ENCODE measurements at places on chromosomes 4 and X.

GRCh38 chrX:1449823-1450149 lies 2.9 kb downstream of the ASMTL start:
- DNase-seq = no peak

DNA sequence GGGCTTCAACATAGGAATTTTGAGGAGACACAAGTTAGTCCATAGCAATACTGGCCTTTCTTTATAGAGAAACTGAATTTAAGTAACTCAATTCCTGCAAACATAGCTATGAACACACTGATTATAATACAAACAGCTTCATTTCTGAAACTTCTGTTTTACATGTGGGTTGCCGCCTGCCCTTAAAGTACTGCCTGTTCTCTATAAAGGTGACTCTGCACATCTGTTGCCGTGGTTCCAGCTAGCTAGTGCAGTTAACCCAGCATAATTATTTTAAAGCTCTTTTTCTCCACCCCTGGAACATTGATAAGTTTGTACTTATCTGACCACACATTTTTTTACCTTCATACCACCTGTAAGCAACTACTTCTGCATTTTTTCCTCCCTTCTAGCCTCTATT lies 177.6 kb downstream of the NWD2 start:
- no peak for DNase-seq

GRCh38 chr4:48315728-48316630 lies 25.4 kb upstream of the SLAIN2 start:
- DNase-seq = no peak

GRCh38 chrX:38312436-38312835 lies 14.9 kb downstream of the RPGR start:
- no peak for DNase-seq

DNA sequence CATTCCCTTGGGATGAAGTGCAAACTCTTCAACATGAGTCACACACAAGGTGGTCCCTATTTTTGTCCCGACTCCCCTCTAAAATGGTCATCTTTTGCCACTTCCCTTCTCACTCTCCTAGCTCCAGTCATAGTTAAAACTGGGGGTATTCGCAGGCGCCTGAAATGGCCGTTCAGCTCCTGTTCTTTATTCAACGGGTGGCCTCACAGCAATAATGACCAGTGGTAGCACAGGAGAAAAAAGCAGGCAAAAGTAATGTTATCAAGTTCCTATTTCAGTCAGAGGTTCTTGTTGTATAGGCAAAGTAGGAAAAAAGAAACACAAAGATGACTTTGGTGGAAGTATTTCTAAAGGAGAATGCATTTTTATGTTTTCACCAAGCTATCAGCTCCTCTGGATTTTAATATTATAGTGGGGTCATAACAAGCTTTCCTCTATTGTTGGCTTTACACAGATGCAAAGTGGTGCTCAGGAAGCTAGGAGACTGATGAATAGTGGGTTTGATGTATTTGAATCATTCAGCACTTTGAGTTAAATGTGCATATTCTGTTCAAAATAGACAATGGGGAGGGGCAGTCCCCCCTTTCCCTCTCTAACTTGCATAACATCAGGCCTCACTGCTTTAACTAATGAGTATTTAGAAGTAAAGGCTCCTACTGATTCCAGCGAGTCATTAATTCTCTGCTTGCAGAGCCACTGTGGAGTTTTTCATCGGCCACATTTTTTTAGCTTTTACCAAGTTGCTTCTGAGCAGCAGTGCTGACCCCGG lies 171.2 kb upstream of the NDP start:
- DNase-seq = no peak

DNA sequence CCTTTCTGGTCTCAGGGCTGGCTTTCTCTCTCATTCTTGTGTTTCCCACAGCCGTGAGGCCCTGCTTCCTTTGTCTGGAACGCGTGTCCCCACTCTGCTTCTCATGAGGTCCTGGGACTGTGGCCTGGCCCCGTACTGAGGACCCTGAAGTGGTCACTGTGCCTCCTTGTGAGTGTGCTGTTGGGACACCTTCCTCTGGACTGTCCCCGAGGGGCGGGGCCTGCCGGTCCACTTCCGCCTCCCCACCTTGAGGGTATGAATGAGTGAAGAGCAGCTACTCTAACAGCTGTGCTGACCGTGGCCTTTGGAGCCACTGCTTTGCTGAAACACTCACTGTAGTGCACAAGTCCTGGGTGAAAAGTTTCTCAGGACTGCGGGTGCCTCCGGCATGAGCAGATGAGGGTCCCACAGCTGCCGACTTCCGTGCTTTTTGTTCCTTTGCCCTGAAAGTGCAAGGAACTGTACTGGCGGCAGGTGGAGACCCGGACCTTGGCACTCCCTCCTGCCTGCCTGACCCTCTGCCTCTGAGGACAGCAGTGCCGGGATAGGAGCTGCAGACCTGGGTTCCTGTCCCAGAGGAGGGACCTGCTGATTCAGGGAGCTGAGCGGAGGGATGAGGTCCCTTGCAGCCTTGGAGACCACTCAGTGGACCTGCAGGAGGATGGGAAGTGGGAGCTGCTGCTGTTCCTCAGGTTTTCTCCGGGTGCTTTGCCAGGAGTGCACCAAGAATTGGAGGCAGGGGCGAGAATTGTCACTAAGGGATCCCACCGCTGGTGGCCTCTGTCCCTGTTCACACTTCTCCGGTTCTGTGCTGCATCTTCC lies 38.0 kb downstream of the HTT-AS start:
- DNase-seq = no peak
